Prostate gland (tissue), 2 donors: ENCODE measurements at places on chromosomes 6 and 20. TPM values are rescaled to one million over a fixed set of nuclear protein-coding genes. Genes with fewer than 3 reads are reported as not detected.

- no peaks in the 10 kb centered on the region for H3K4me1 ChIP-seq
- H3K4me3 ChIP-seq, result no peak overlapping the region
- H3K36me3 ChIP-seq, result no peaks in the 10 kb centered on the region
- no peak for DNase-seq
These were observed 55.2 kb upstream of the MAFB start for GRCh38 chr20:40744072-40744817.

DNA sequence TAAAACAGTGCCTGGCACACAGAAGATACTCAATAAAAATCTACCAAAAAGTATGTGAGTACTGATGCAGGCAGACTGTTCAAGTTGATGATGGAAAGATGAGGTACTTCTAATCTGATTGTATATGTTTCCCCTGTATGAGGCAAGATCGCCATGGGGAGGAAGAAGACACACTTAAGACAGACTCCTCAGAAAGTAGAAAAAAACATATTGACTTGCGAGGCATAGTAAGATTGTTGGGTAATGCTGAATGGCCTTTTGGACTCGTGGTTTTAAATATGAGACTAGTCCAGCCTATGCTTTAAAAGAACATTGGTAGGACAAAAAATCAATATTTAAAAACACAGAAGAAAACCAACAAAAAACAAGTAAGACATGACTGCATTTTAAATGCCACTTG lies 72.6 kb downstream of the SHPRH start:
- peaks cover 5% of the 10 kb centered on the region for H3K4me1 ChIP-seq
- H3K27me3 ChIP-seq, result no peaks in the 10 kb centered on the region
- H3K36me3 ChIP-seq, result no peaks in the 10 kb centered on the region
- no peak overlapping the region for H3K27ac ChIP-seq
- no peak overlapping the region for H3K4me3 ChIP-seq
- DNase-seq, result no peak

- no peaks in the 10 kb centered on the region for H3K4me1 ChIP-seq
- no peak for DNase-seq
- no peak overlapping the region for H3K4me3 ChIP-seq
- H3K27me3 ChIP-seq, result no peaks in the 10 kb centered on the region
- H3K27ac ChIP-seq, result no peak overlapping the region
These were observed 358.1 kb downstream of the CDKAL1 start for GRCh38 chr6:20892365-20892764.

DNA sequence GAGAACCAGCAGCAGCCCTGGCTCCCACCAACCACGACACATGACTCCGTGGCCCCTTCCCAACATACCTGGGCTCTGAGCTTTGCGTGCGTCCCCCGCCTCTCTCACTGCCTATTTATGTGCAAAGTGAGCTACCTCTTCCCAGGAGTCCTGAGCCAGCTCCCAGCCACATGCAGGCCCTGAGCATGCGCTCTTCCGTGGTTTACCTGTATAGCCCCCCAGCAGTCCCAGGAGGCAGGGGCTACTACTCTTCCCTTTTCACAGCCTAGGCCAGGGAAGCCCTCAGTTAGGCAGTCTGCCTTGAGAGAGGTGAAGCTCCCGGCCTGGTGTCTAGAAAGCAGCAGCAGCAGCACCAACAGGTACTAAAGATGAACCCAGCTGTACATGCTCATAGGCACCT lies 114.8 kb upstream of the CDYL start:
- no peaks in the 10 kb centered on the region for H3K36me3 ChIP-seq
- H3K4me1 ChIP-seq, result no peaks in the 10 kb centered on the region
- H3K4me3 ChIP-seq, result no peak overlapping the region
- H3K27me3 ChIP-seq, result no peaks in the 10 kb centered on the region
- DNase-seq, result no peak

- H3K4me3 ChIP-seq, result no peak overlapping the region
- H3K4me1 ChIP-seq, result no peaks in the 10 kb centered on the region
- no peaks in the 10 kb centered on the region for H3K36me3 ChIP-seq
- no peak for DNase-seq
- no peak overlapping the region for H3K27ac ChIP-seq
- H3K27me3 ChIP-seq, result no peaks in the 10 kb centered on the region
These were observed 147.0 kb downstream of the CDH26 start for GRCh38 chr20:60104993-60105803.

- no peak for DNase-seq
- H3K36me3 ChIP-seq, result no peaks in the 10 kb centered on the region
- no peaks in the 10 kb centered on the region for H3K4me1 ChIP-seq
- H3K27ac ChIP-seq, result no peak overlapping the region
These were observed 33.3 kb upstream of the QKI start for GRCh38 chr6:163381118-163381756.

GRCh38 chr6:119484598-119484997 lies 135.0 kb upstream of the MAN1A1 start:
- no peak overlapping the region for H3K27ac ChIP-seq
- no peaks in the 10 kb centered on the region for H3K36me3 ChIP-seq
- no peaks in the 10 kb centered on the region for H3K4me1 ChIP-seq

GRCh38 chr6:44432726-44433125 lies 45.2 kb downstream of the CDC5L start:
- H3K36me3 ChIP-seq, result no peaks in the 10 kb centered on the region
- peaks cover 4% of the 10 kb centered on the region for H3K4me1 ChIP-seq
- no peak for DNase-seq
- H3K4me3 ChIP-seq, result no peak overlapping the region

GRCh38 chr20:10800288-10800687 lies 126.5 kb upstream of the JAG1 start:
- no peak overlapping the region for H3K27ac ChIP-seq
- H3K4me3 ChIP-seq, result no peak overlapping the region
- DNase-seq, result no peak
- no peaks in the 10 kb centered on the region for H3K36me3 ChIP-seq

DNA sequence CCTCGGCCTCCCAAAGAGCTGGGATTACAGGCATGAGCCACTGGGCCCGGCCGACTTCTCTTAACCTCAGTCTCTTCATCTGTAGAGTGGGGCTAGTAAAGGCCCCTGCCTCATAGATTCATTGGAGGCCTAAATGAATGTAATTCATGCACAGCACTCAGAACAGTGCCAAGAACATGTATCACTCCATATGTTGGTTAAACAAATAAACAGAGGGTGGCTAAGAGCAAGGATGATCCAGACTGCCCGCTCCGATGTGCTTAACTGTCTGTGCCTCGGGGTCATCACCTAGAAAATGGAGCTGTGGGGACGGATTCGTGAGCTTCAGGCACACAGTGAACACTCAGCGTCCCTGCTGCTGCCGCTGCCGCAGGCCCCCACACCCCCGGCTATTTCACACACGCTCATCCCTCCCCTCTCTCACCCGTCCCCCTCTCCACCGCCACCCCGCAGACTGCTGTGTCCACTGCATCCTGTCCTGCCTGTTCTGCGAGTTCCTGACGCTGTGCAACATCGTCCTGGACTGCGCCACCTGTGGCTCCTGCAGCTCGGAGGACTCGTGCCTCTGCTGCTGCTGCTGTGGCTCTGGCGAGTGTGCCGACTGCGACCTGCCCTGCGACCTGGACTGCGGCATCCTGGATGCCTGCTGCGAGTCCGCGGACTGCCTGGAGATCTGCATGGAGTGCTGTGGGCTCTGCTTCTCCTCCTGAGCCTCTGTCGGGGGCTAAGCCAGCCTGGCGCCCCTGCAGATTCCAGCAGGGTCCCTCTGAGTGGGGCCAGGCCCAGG lies 14.8 kb downstream of the MDFI start:
- no peaks in the 10 kb centered on the region for H3K36me3 ChIP-seq
- H3K27me3 ChIP-seq, result no peaks in the 10 kb centered on the region
- peak overlapping the region; percentile 4 for H3K27ac ChIP-seq
- DNase-seq, result peak; percentile 81

Gene PRR18
- not detected for total RNA-seq

Gene C20orf141
- not detected for total RNA-seq

Gene TCP11
- 0.87 TPM for total RNA-seq
